ENCODE measurements at places on chromosomes 7 and 10.

DNA sequence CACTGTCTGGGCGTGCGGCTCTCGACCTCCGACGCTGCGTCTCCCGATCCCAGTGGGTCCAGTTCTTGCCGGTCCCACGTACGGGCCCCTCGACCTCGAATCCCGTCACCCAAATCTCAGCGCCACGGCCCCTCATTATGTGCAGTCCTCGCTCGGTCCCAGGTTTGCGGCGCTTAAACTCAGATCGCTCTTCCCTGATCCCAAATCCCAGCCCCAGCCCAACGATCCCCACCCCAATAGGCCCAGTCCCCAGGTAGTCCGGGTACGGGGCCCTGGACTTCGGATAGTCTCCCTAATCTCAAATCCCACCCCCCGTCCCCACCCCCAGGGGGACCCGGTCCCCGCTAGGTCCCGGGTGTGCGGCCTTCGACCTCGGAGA, 666 bp downstream of the HNRNPF start:
- no peak for DNase-seq

DNA sequence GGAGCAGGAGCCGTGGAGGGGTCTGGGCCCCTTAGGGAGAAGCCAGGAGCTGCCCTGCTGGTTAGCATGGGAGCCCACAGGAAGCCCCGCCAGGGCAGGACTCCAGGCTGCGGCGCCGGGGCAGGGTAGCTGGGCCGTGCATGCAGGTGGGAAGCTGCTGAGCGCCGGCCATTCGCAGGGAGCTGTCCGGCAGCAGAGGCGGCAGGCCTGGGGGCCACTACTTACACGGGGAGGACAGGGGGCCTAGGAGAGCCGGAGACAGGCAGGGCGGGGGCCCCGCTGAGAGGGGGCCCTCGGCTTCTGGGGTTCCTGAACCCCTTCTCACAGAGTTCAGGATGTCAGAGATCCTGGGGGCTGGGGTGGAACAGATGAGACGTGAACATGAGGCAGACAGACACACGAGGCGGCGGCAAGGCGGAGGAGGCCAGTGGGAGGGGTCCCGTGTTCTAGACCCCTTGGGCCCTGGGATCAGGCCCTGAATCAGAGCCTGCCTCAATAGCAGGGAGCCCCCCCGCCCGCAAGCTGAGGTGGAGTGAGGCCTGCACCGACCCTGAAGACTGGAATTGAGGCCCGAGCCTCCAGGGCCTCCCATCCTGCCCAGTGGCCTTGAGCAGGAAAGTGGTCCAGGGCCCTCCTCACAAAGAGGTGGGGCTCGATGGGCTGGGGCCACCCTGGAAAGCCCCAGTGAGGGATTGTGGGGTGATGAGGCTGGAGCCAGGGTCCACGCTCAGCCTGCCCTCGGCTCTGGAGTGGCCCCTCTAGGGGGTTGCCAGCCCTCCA, 28.0 kb downstream of the YKT6 start:
- DNase-seq = no peak

DNA sequence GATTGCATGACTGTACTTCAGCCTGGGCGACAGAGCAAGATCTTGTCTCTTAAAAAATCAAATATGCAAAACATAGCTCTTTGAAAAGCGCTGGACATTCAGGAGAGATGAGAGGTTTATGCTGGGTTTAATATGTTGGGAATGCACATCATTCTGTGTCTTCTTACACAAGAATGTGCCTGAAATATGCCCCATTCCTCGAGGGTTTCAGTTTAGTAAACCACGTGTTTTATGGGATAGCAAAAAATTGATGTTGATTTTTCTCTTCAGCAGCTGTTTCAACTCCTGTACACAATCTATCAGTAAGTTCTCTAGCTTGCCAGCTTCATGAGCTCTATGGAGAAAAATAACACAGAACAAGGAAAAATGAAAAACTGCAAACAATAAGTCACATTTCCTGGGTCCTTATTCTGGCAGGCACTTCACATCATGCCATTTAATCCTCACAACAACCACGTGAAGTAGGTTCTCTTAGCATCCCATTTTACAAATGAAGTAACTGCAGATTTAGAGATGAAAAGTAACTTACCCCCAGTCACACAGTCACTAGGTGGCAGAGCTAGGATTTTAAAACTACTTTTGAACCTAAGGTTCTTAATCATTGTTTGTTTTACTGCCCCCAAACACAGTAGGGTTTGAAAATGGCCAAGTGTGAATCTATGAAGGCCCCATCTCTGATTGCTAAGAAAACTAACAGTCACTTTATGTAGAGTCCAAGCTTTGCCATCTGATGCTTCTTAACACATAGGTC, 423.6 kb downstream of the PHTF2 start:
- DNase-seq = no peak

- no peak for DNase-seq
Observed at GRCh38 chr7:142598297-142598696, 151.0 kb upstream of the PRSS1 start.

DNA sequence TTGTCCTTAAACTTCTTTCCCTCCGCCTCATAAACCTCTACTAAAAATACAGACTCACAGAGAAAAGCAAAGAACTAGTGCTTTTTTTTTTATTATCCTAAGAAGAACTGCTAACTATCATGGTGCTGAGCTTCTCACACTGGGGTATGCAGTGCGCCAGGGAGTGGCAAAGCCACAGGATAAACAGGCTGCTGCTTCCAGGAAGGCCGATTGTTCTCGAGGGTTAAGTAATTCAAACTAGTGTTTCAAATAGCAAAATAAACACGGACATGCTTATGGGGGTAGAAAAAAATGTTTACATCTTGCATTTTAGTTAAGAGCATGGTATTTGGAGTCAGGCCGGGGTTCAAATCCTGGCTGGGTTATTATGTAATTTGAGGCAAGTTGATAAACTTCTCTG, 157.0 kb downstream of the TAX1BP1 start:
- no peak for DNase-seq

- no peak for DNase-seq
Observed at GRCh38 chr10:89327803-89328441, at the start of gene IFIT3. Gene IFIT3 (plus strand): TSS chr10:89327997. CDS start chr10:89328074, 77 bp downstream.

- DNase-seq = no peak
Observed at GRCh38 chr7:137652721-137653120, 194.1 kb downstream of the DGKI start.

GRCh38 chr10:103671126-103671895, 177.8 kb downstream of the NEURL1 start:
- DNase-seq = no peak

GRCh38 chr7:92727755-92728154, 108.6 kb downstream of the CDK6 start:
- no peak for DNase-seq

GRCh38 chr7:123710683-123711082, 38.1 kb downstream of the WASL start:
- no peak for DNase-seq

- DNase-seq = no peak
Observed at GRCh38 chr7:90661290-90662151, 65.4 kb downstream of the CDK14 start.

DNA sequence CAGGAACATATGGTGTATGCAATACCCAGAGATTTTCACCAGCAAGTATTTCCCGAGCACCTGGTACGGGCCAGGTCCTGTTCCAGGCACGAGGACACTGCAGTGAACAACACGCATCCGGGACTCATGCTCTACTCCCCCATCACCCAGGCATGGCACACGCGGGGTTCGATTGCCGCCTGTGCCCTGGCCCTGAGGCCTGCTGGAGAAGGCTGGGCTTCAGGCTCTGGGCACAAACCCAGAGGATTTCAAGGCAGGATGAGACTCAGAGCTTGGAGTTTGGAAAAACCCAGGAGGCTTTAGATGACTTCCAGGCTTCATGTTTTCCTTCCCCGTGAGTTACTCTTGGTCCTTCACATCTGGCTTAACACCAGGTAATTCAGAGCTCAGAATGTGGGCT, 143.5 kb downstream of the NEURL1 start:
- no peak for DNase-seq

DNA sequence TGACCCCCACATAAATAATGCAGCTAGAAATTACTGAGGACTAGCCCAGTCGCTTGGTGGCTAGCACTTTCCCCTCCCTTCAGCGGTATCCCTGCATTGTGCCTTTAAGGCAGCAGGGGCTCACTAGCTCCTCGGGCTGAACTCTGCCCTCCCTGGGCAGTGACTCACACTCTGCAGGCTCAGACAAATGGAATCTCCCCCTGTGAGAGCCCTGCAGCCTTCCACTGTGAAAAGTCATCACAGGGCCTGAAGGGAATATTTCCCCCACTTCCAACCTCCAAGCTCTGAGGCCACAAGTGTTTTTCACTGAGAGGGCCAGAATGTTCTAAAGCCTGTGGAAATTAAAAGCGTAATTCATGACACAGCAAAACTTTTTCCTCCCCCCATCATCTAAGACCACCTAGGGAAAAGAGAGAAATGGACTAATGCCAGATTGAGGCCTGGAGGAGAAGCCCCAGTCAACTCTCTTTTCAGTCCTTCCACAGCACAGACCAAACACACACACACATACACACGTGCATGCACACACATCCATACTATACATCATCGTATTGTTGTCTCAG, 93.6 kb upstream of the COL1A2 start:
- DNase-seq = no peak

GRCh38 chr10:69934768-69935167, 117.9 kb upstream of the MACROH2A2 start:
- DNase-seq = no peak

Data from stimulated activated CD8-positive, alpha-beta memory T cell treated with anti-CD3 and anti-CD28 coated beads, Interleukin-7, amount 100 ng/mL, for 4 hours (primary cell).